ENCODE measurements at places on chromosomes 13 and 19.
A peak's percentile ranks its signal among the peaks of the same experiment; 100 is the strongest.

DNA sequence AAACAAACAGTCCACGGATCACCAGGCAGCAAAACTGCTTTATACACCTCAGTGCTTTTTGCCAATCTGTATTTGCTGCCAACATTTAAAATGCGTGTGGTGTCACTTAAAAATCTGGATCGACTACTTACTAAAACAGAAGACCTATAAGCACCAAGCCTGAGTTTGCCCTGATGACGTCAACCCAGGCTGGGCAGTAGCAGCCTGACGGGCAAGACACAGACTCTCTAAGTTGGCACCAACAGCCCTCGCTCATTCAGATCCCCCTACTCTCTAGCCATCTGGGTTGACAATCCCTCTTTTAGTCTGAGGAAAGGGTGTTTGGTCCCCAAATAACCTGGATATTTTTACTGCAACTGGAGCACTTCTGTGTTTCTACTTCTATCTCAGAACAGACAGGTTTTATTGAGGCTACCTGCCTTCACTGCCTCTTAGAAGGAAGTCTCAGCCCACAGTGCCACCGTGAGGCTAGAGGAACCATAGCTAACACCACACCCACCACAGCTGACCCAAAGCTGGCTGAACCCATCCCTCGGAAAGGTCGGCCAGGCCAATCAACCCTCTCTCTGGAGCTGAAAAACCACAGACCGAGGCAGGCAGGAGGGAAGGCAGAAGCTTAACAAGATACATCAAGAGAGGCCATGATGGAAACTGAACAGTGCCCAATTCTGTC is 6.9 kb downstream of the SUGP2 start:
- no peak for DNase-seq

DNA sequence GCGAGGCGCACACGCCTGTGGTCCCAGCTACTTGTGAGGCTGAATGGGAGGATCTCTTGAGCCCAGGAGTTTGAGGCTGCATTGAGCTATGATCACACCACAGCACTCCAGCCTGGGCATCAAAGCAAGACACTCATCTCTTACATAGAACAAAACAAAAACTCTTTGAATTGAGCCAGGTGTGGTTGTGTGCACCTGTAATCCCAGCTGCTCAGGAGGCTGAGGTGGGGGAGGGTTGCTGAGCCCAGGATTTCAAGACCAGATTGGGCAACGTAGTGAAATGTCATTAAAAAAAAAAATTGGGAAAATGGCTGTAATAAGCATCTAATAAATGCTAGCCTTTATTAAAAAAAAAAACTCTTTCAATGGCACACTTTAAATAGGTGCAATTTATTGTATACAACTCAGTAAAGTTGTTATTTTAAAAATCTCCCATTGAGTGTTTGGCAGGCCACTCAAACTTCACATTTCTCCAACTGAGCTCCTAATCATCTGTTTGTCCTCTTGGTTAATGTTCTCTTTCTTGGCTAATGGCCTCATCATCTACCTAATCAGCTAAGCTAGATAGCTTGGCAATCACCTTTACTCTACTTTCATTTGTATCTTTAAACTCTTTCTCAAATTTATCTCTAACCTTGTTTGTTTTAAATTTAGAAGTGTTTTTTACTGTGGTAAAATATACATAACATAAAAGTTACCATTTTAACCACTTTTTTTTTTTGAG is 28.1 kb upstream of the HMGB1 start:
- no peak for DNase-seq

DNA sequence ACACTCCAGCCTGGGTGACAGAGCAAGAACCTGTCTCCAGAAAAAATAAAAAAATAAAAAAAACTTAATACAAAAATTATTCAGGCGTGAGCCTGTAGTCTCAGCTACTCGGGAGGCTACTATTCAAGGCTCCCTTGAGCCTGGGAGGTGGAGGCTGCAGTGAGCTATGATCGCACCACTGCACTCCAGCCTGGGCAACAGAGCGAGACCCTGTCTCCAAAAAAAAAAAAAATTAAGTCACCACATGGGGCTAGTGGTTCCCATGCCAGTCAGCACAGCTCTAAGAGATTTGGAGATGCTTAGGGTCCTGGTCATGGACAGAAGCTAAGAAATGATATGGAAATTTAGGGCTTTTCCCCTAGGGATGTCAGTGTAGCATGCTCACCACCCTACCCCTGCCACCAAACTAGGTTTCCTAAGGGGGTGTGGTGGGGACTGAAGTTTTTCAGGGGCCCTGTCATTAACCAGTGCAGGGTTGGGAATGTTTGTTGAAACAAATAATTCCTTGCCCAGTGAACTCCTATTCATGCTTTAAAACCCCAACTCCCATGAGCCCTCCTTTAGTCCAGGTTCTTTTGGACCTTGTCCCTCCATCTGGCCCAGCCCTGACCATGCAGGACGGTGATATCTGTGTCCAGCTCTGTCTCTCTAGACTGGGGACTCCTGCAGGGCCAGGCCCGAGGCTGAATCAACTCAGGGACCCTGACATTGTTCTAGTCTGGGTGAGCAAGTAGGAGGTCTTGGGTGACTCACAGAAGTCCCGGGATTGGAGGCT is 1.8 kb downstream of the FCHO1 start:
- no peak for DNase-seq

DNA sequence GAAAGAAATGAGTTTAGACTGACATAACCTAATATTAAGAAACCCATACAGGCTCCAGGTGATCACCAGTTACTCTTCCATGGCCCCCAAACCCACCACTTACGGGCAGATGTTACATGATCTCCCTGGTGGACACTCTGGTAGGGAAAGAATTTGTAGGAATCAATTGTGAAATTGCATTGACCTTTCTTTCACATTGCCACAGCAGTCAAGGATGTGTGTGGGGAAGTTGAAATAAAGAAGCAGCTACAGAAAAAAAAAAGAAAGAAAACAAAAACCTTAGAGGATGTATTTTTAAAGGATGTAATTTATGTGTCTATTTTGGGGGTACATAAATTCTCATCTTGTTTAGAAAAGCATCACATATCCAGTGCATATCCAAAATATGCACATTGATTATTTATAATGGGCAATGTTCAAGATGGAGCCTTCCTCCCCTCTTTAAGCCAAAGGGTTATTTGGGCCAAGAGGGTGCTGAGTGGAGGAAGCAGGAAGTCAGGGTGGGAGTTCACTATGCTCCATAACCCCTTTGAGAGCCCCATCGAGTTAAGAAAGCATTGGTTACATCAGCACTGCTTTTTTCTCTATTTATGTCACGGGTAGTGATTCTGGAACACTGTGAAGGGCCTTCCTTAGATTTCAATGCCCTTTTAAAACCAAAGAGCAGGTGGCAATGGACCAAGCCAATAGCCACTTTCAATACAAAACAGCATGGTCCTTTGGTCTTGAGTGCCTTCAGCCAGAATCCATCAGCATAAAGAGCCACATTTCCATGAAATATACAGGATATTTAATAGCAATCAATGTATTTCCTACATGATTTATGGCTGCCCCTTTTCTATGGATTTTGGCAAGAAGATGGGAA is 169.6 kb downstream of the LACC1 start:
- DNase-seq: no peak

- DNase-seq: no peak
These were observed 26.8 kb downstream of the RBM26 start for GRCh38 chr13:79379274-79379673.

- no peak for DNase-seq
These were observed 1.2 kb upstream of the ACP7 start for GRCh38 chr19:39082745-39083598.

- DNase-seq: no peak
These were observed 104.4 kb downstream of the KLF5 start for GRCh38 chr13:73162912-73163911.

DNA sequence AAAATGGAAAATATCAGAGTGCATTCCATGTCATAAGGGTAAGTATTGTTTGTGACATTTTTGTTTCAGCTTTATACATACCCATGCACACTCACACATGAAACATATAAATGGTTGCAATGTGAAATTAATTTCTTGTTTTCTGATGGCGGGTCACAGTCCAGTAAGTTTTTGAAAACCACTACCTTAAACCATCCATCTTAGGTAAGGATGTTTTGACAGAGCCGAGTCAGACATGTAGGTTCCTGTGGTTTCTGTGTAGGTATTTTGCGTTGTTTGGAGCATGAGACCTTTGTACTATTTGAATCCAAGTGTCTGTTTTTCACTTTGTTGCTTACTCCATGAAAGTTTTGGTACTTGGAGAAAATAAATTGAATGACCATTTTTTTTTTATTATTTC is 121.7 kb downstream of the B3GLCT start:
- DNase-seq: no peak

GRCh38 chr19:2758601-2759313 is 18.9 kb upstream of the SLC39A3 start:
- no peak for DNase-seq

DNA sequence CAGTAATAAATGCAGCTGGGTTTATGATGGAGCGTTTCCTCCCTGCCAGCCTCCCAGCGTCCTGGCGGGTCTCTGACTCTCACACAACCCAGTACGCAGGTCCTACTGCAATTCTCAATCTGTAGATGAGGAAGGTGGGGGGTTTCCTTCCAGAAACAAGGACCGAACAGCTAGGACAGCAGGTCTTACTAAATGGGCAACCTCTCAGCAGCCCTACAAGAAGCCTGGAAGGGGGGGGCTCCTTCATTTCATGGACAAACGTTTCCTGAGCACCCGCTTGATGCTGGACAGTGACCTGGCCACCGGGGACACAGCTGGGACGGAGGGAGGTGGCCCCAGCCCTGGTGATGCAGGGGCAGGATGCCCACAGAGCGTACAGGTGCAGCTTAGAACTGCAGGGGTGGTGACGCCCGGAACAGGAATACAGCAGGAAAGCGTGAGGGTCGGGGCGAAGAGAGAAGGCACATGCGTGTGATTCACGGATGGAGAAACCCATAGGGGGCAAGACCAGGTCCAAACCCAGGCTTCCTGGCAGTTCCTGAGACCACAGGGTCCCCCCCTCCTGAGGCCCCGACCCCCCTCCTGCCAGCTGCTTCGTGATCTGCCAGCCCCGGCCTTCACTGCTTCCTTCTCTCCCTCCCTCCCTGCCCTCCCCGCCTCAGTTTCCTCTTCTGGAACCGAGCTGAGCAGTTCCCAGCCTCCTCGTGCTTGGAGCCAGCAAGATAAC is 732 bp upstream of the C2CD4C start:
- DNase-seq: no peak

GRCh38 chr19:58181902-58182576 is 822 bp upstream of the ZNF274 start:
- DNase-seq: peak; percentile 49

- no peak for DNase-seq
These were observed 937.9 kb downstream of the EFNB2 start for GRCh38 chr13:105597573-105597972.

GRCh38 chr13:75432811-75433244 is 49.1 kb downstream of the TBC1D4 start:
- no peak for DNase-seq

- DNase-seq: no peak
These were observed 10.5 kb downstream of the PMIS2 start for GRCh38 chr19:35596366-35596999.
